HFFc6 (cell line): ENCODE measurements at places on chromosomes 5 and 9. TPM values are rescaled to one million over a fixed set of nuclear protein-coding genes. Genes with fewer than 3 reads are reported as not detected.

The FAM163B gene
- not detected in 3 replicates for total RNA-seq

The NPM1 gene
- total RNA-seq = 1,566 to 1,684 TPM (median 1,667 TPM) in 3 replicates

The SGCD gene
- total RNA-seq = 5.8 to 6.6 TPM (median 6.3 TPM) in 3 replicates

The HMMR gene
- total RNA-seq = 13.3 and 33.1 TPM in 2 replicates

The P4HA2 gene
- total RNA-seq = 143 to 197 TPM (median 181 TPM) in 3 replicates

The SOWAHA gene
- total RNA-seq = not detected in 3 replicates

The TOR2A gene
- 6.3 to 8.4 TPM (median 8.2 TPM) in 3 replicates for total RNA-seq

The SLC23A1 gene
- not detected in 3 replicates for total RNA-seq

The OGN gene
- not detected in 2 replicates for total RNA-seq

The GFI1B gene
- total RNA-seq = not detected in 2 replicates

The CARD9 gene
- 2.9 to 20.0 TPM (median 17.4 TPM) in 3 replicates for total RNA-seq

The CDC42SE2 gene
- total RNA-seq = 17.9 to 22.0 TPM (median 18.0 TPM) in 3 replicates

The CCDC152 gene
- 0.30 to 6.3 TPM (median 0.47 TPM) in 3 replicates for total RNA-seq

The C9orf153 gene
- total RNA-seq = not detected in 3 replicates

The POLR1E gene
- total RNA-seq = 31.0 and 33.4 TPM in 2 replicates

The IL13 gene
- not detected in 3 replicates for total RNA-seq

The HRCT1 gene
- 2.9 to 3.3 TPM (median 3.0 TPM) in 3 replicates for total RNA-seq

The MARCOL gene
- total RNA-seq = not detected in 3 replicates
